ENCODE measurements at places on chromosomes 6 and 20.

- no peak for DNase-seq
These were observed 2.1 kb downstream of the HLA-G start for GRCh38 chr6:29829766-29830165.

DNA sequence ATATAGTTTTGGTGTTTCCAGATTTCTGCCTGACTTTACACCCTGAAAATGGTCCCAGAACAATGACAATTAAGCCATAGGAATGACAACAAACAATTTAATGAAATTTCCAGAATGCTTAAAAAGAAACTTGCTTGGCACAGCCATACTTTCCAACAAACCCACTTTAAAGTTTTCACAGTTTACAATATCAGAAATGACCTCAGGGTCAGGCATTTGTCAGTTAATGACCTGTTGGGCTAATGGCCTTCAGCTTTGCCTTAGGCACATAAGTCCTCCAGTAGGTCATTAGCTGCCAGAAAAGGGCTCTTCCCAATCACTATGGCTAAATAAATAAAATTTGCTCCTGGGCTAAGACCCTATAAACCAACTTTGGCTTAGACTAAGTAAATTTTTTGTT lies 144.6 kb upstream of the BEND3 start:
- no peak for DNase-seq

DNA sequence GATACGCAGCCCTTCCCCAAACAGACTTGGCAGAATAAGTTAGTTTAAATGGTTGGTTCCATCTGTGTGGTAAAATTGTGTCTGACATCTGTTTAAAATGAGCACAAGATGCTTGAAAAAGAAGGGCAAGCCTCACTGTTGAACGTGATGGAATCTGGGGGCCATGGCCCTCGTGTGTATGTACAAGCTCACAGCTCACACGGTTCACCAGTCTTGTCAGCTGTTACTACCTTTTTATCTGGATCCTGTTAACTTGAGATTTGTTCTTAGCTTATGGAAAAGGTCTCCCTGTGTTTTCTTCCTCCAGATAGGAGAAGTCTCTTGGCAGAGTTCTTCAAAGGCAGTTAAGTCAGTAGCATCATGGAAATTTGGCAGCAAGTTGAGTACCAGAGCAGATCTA lies 270.6 kb downstream of the KHDC1L start:
- DNase-seq, result peak; percentile 15

- DNase-seq, result no peak
These were observed 132.6 kb upstream of the BTN3A2 start for GRCh38 chr6:26232306-26232939.

DNA sequence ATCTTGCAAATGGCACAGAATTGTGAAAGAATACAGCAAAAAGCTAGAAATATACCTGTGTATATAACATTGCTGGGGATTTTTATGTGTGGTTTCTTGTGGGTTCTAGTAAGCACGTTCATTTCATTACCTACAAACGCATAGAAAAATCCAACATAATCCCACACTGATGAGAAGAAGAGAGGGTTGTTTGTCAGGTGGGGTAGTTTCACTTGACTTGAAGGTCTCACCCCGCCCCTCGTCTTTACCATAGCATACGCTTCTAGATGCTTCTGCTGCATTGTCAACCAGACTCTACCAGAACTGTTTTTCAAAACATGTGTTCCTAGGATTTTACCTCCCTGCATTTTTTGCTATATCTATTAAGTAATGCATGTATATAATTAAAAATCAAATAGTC lies 284.1 kb upstream of the TAB2 start:
- no peak for DNase-seq

DNA sequence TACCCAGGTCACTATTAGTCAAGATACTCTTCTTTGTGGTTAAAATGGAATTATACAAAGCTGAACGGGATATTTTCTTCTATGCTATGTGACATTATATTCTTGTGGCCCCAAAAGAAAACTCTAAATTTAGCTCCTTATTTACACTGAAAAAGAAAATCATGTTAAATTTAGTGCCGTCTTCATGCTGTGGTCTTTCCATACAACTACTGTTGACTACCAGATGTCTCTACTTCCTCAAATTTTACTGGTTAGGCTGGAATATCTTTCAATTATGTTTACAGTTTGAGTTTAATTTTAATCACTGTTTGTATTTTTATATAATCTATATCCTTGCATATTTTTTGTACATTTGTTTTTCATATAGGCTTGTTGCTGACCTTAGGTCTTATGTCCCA lies 95.6 kb upstream of the FOXO3 start:
- no peak for DNase-seq

DNA sequence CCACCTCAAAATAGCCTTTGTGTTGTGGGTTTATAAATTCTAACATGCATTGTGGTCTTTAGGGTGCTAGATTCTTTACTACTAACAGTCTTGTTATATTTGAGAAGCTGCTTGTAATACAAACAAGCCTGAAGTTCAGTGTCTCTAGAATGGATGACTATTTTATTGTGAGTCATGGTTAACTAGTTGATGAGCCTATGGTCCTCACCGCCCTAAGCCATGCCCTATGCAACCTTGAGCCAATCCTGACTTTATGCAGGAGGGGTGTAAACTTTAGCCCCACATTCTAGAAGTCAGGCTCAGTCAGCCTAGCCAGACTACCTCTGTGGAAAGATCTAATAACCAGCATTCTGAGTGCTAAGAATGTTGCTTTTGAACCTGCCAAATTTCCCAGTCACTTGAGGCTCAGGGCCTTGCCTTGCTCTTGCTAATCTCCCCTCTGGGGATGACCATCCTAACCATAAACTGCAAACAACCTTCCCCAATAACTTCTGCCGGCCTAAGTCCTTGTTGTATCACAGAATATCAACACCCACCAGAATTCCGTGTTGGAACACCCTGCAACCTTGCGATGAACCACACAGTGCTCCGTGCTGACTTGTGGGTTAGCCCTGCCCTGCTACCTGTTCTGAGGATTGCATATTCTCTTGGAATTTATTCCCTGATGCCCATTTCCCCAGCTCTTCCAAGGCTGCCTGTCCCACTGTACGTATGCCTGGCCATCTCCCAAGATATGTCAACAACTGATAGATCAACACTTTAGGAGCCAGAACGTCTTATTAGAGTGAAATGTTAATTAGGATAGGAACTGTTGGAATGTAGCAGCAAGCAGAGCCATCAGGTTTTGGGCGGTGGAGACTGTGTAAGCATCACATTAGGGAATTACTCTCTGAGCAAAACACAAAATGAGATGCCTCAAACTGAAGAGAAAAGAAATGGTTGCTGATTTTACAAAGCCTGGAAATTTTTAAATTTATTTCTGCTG lies 71.7 kb upstream of the CEP85L start:
- no peak for DNase-seq

- DNase-seq, result no peak
These were observed 52.2 kb upstream of the EMILIN3 start for GRCh38 chr20:41418739-41419293.

DNA sequence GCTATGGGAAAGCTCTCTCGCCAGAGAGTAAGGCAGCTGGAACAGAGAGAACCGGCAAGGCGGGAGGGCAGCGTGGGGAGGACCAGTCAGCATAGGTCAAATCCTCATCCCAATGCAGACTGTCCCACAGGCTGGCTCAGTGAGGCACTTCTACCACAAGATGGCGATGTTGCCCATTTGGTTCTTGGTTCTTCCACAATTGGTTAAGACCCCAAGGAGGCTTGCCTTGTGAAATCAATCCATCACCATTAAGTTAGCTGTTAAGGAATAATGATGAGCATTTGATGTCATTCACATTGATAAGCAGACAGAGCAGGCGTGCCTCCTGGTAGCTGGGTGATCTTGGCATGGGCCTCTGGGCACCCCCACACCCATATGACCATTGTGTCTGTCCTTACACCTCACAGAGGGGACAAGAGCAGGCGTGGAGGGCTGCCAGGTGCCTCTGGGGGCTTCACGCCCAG lies 2.4 kb downstream of the CSTL1 start:
- DNase-seq, result peak; percentile 28

DNA sequence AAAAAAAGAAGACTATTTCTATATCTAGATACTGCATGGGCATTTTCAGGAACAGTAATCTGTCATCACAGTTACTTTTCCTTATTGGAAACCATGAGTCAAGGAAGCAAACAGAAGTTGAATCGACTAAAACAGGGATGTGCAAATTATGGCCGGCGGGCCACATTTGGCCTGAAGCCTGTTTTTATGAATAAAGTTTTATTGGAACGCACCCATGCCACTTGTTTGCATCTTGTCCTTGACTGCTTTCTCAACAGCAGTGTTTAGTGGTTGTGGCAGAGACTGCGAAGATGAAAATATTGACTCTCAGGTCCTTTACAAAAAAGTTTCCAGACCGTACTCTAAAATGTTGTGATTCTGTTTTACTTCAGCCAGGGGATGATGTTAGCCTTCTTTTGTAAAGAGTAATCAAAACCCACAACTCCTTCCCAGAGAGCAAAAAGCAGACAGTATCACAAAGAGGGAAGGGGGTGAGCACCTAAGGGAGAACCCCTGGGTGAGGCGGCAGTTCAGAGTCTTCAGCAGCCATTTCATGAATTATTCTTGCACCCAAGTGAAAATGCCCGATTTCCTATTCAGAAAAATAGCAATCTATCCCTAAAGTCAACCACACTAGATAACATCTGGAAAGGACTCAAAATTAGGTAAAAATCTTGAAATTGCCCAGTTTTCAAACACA lies 190.4 kb downstream of the MYLK4 start:
- DNase-seq, result no peak

- DNase-seq, result no peak
These were observed 604 bp upstream of the RAB5IF start for GRCh38 chr20:36604952-36605398.

GRCh38 chr20:32332614-32333013 lies 25.5 kb upstream of the ASXL1 start:
- DNase-seq, result no peak

Measured in AG09319 (cell line).